ENCODE measurements at places on chromosomes 1 and 21. TPM values are rescaled to one million over a fixed set of nuclear protein-coding genes. Genes with fewer than 3 reads are reported as not detected.

Gene GPR37L1
- total RNA-seq: not detected

Gene USH2A
- 1.5 TPM for total RNA-seq

Gene LCE2C
- total RNA-seq: not detected

Gene WARS2
- total RNA-seq: 4.7 TPM

Gene CELA3A
- 13.4 TPM for total RNA-seq

Gene SYDE2
- 4.8 TPM for total RNA-seq

Gene TBX15
- 15.0 TPM for total RNA-seq

Gene PRAMEF25
- not detected for total RNA-seq

Gene MARCKSL1
- 13.6 TPM for total RNA-seq

Gene JAM2
- 1.8 TPM for total RNA-seq

Gene C1QC
- 76.0 TPM for total RNA-seq

Gene SPATA46
- not detected for total RNA-seq

Gene C1orf50
- 4.0 TPM for total RNA-seq

Gene NBPF10
- 1.4 TPM for total RNA-seq

- no peak for DNase-seq
Measured at GRCh38 chr21:45620201-45620923, 23.2 kb upstream of the PCBP3 start.

- no peak for DNase-seq
Measured at GRCh38 chr1:63590166-63590560, 3.0 kb upstream of the PGM1 start.

DNA sequence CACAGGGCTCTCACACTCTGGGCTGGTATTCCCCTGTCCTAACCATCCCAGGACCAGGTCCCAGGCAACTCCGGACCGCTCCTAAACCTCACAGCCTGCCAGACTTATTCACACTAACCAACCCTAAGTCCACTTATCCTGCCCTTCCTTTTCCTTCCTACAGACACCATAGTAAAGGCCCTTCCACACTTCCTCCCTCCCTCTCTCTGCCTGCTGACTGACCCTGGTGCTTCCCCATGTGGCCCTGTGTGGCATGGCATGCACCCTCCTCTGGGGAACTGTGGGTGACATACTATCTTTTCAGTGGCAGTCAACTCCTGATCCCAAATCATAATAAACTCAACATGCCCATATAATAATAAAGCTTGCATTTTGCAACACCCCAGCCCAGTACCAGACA lies 155.1 kb upstream of the DNAH14 start:
- no peak for DNase-seq

- DNase-seq: peak; percentile 28
Measured at GRCh38 chr1:228515200-228515834, 28.1 kb downstream of the RNF187 start.

GRCh38 chr1:183022202-183023145 lies 746 bp upstream of the LAMC1 start:
- DNase-seq: peak; percentile 83

GRCh38 chr1:178639326-178639725 lies 85.7 kb upstream of the RALGPS2 start:
- DNase-seq: no peak

- DNase-seq: peak; percentile 61
Measured at GRCh38 chr1:41890825-41891198, 27.9 kb downstream of the HIVEP3 start.

- no peak for DNase-seq
Measured at GRCh38 chr1:26949926-26950319, 10.3 kb downstream of the KDF1 start.

- DNase-seq: no peak
Measured at GRCh38 chr21:29347274-29347681, 48.6 kb downstream of the BACH1 start.

- DNase-seq: no peak
Measured at GRCh38 chr1:26287033-26287711, 7.3 kb downstream of the SH3BGRL3 start.

- peak; percentile 80 for DNase-seq
Measured at GRCh38 chr1:67053535-67053784, 488 bp downstream of the SLC35D1 start.

- DNase-seq: no peak
Measured at GRCh38 chr1:236837115-236837514, 42.0 kb downstream of the MTR start.

- DNase-seq: no peak
Measured at GRCh38 chr1:70899735-70900134, 147.9 kb downstream of the PTGER3 start.

DNA sequence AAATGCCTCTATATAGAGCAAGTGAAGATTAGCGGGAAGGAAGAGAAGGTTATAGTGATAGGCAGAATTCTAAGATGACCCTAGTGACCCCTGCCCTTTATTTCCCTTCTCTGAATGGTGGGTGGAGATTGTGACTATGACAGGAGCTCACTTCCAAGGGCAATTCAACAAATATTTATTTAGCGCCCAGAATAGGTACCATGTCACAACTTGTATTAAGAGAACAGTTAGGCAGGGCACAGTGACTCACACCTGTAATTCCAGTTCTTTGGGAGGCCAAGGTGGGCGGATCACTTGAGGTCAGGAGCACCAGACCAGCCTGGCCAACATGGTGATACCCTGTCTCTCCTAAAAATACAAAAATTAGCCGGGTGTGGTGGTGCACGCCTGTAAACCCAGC lies 236.0 kb upstream of the POGK start:
- DNase-seq: no peak

- no peak for DNase-seq
Measured at GRCh38 chr1:13479171-13479856, 34.5 kb downstream of the LRRC38 start.

- no peak for DNase-seq
Measured at GRCh38 chr1:88650676-88651418, 33.2 kb upstream of the PKN2 start.

DNA sequence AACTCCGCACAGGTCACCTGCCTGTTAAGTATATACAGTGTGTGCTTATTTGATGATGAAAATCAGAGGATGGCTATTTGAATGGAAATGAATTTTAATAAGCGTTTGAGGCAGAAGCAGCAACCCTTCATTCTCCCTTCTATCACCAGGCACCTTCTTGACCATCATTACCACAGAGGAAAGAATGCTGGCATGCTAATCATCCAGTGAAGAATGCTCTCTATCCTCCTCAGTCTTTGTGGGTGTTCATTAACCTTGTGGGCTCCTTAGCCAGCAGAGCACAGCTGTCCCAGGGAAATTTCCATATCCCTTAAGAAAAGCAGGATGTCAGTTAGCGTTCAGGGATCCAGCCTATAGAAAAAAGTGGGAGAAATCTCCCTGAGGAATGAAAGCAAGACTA lies 428.0 kb upstream of the CAMK1G start:
- no peak for DNase-seq

DNA sequence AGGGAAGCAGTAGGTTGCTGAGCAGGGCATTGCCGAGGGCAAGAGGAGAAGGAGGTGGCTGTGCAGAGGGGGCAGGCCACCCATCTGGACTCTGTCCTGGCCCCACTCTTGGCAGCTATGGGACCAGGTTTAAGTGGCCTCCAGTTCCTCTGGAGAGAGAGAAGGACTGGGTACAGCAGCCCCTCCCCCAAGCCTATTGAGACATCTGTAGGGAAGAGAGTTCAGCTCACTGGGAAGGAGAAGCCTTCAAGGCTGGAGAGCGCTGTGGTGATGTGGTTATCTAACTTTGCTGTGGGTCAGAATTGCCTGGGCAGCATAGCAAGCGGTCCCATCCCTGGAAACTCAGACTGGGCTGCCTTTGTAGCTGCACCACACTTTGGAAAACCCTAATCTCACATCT lies 93.9 kb downstream of the KCNJ15 start:
- DNase-seq: no peak

DNA sequence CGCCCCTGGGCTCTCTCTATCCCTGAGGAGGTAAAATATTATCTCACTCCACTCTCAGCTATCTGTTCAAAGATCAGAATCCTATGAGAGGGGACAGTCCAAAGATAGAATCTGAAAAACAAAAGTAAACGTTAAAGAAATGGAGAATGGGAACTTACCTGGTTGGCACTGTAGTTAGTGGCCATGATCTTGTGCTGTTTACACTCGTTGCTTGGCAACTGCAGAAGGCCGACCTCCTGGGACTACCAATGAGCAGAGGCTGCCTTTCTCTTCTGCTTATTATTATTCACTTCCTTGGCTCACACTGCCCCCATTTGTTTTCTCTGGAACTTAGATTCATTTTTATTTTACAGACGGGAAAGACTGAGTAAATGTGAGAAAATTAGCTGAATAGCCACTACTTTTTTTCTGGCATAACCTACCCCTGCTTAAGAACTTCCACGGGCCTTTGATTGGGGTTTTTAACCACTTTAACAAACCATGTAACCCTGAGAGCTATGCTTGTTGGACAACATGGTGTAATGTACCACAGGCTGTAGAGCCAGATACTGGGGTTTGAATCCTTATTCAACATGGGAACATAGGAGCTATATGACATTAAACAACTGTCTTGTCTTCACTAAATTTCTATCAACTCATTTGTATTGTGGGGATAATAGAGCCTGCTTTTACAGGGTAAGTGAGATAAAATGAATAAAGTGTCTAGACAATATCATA lies at the start of gene CFAP126:
Gene CFAP126, minus strand, starts transcription at position 193 of the 717 bp plus-strand sequence. Its CDS starts 8 bp downstream, at position 185.
- DNase-seq: peak; percentile 81

DNA sequence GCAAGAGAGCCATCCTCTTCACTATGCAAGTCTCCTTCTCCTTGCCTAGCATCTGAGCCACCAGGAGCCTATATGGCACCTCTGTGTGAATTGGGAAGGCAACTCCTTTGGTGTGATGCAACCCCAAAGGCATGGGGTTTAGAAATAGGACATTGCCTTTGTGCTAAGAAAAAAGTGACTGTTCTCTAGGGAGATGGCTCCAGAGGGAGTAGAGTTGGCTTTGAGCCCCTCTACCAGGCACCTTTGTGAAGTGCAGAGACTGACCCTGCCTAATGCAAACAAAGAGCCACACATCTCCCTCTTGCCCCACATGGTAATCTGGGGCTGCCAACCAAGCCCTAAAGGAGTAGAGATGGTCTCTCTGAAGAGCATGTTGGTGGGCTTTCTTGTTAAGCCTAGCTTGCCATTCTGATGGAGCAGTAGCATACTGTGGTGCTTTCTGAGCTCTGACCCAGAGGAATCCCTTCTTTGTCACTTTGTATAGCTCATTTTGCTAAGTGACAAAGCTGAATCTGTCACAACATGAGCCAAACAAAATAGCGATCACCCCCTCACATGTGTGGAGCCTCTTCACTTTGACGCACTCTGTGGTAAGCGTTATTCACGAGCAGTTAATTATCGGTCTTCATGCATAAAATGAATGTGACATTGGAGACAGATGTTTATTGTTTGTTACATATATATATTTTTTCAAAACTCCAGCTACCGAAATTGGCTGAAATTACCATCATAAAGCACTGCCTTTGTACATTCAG lies 74.4 kb downstream of the RWDD3 start:
- no peak for DNase-seq

DNA sequence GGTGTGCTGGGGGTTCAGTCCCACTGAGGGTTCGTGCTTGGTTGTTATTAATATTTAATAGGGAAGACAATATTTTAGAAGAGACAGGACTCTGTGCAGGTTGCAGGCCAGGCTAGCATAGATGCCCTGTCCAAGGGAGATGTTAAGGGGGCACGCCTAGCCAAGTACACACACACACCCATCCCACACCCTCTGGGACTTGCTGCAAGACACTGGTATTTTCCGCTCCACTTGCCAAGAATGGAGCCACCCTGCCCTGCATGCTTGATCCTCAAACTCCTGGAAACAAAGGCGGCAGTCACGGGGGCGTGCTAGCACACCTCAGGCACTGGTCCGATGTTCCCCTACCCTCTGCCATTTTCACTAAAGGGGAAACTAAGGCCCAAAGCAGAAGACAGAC lies 99.1 kb downstream of the MRPL37 start:
- no peak for DNase-seq

DNA sequence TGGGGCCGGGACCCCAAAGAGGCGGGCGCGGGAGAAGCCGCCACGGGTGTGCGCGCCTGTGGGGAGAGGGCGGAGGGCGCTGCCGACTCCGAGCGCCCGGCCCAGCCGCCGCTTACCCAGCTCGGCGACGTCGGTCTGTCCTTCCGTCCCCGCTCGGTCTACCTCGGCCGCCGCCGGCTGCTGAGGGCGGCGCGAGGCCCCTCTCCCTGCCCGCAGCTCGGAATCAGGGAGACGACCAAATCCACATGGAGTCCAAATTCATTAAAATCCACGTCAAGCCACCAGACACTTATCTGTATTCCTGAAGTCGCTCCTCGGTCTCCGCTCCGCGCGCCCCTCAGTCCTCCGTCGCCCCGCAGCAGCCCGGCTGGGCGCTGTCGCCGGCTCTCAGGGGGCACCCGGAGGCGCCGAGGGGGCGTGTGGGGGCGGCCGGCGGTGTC lies 637 bp downstream of the PLXNA2 start:
- no peak for DNase-seq

DNA sequence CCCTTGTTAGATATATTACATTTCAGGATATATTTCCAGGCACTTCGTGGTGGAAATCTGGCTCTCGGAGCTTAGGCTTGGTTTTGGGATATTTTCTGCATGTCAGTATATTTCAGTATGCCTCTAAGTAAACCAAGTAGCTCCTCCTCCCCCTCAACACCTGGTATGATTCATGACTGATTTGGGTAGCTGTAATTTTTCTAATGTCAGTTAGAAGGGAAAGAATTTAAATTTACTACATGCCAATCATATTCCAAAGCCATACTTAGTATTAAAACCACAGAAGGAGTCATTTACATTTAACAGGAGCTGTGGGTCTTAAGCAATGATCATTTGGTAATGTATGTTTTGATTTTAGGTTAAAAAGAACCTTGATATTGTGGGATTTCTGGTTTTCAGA lies 40.6 kb downstream of the ST6GALNAC3 start:
- no peak for DNase-seq

GRCh38 chr1:115112496-115113375 lies 23.4 kb upstream of the TSPAN2 start:
- no peak for DNase-seq

- no peak for DNase-seq
Measured at GRCh38 chr1:213409971-213410370, 358.9 kb downstream of the RPS6KC1 start.

DNA sequence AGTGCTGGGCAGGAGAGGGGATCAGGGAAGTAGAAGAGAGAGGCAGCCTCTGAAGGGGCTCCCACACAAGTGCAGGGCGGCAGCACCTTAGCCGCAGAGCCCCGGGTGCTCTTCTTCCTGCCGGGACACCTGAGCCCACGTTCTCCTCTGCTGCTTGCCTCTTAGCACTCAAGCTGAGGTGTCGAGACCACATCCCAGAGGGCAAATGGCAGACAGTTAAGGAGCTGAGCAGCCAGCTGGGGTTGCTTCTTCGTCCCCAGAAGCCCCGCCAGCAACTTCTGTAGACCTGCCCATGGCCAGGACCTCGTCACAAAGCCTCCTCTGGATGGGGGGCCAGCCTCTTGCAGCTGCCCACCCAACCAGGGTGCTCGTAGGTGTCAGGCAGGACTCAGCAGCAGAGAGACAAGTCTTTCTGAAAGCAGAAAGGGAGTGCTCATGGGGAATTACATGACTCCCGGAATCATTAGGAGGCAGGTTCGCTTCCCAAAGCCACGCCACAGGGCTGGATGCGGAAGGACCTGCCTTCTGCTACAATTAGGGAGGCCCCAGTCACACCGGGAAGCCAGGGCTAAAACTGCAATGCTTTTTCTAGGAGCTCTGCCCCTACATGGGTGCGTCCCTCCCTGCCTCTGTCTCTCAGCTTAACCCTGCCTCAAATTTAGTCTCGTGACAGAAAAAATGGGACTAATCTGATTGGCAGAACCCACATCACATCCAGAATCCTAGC lies 141.4 kb upstream of the RAB4A start:
- no peak for DNase-seq

GRCh38 chr1:53153752-53154151 lies 11.3 kb upstream of the SLC1A7 start:
- DNase-seq: no peak

GRCh38 chr1:117852853-117853553 lies 76.4 kb downstream of the GDAP2 start:
- no peak for DNase-seq

GRCh38 chr1:52752484-52752826 lies 26.2 kb downstream of the ZYG11B start:
- no peak for DNase-seq
